Activated CD4-positive, alpha-beta memory T cell treated with anti-CD3 and anti-CD28 coated beads, Interleukin-2, amount 10 ng/mL, durations not matched to agents 7 days and 5 days (primary cell): ENCODE measurements at places on chromosomes 2 and 18. TPM values are rescaled to one million over a fixed set of nuclear protein-coding genes. Genes with fewer than 3 reads are reported as not detected.

Gene PRSS56
- not detected for total RNA-seq

Gene TGFA
- not detected for total RNA-seq

Gene PRKAG3
- not detected for total RNA-seq

Gene KDSR
- total RNA-seq, result 60.9 TPM

Gene PROM2
- 0.15 TPM for total RNA-seq

Gene RBM43
- total RNA-seq, result 8.5 TPM

Gene LRRTM1
- not detected for total RNA-seq

Gene RAB17
- total RNA-seq, result not detected

Gene SERPINB4
- not detected for total RNA-seq

DNA sequence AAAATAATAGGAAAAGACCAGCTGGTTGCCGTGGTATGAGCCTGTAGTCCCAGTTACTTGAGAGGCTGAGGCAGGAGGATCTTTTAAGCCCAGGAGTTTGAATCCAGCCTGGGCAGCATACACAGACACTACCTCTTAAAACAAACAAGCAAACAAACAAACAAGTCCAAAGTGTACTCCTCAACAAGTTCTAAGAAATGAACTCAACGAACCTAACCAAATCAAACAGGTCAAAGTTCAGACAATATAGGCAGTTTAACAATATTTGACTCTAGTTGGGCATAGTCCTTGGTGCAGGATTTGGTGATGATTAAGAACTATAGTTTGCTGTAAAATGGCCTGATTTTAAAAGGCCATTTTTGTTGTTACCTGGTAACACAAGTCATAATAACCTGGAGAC is 41.9 kb upstream of the RHOB start:
- no peak for DNase-seq
- no peak overlapping the region for H3K27ac ChIP-seq
- peaks cover 34% of the 10 kb centered on the region for H3K27me3 ChIP-seq

DNA sequence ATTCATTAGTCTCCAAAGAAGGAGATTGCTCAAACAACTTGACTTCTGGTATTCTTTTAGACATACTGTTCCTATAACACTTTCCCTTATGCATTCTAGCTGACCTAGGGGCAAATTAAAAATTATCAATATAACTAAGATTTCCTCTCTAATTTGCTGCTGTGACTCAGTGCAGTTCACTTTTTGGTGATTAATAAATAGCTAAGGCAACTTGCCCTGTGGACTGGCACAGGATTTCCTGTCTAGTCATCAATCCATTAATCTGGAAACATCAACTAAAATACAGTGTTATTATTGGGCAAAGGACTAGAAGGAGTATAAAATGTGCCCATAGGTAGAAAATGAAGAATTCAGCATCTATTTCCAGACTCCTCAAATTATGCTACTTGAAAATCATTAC is 83.5 kb upstream of the SERPINE2 start:
- peaks cover 11% of the 10 kb centered on the region for H3K27me3 ChIP-seq
- H3K4me1 ChIP-seq, result no peaks in the 10 kb centered on the region
- no peak for DNase-seq
- H3K4me3 ChIP-seq, result no peak overlapping the region

DNA sequence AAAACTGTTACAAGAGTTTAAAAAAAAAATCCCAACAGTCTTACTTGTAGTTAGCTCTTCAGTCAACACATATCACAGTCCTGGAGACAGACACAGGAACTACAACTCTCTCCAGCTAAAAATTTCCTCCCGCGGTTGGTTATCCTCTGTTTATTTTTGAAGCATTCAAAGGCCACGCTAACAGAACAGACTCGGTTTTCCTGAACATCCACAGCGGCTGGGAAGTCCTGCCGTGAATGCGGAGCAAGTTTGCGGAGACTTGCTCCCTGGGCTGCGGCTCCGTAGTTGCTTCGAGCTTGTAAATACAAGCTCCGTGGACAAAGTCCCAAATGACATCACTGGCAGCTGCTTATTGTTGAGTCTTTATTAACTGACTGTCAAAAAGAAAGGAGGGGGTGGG is at the start of gene NCKAP5:
Gene NCKAP5 (minus strand): TSS at position 292 of the 400 bp plus-strand sequence. CDS start 50,937 bp downstream, outside the sequence.
- no peak for DNase-seq
- H3K4me3 ChIP-seq, result no peak within 1 kb of the TSS
- no peaks in the 10 kb centered on the region for H3K36me3 ChIP-seq
- H3K27me3 ChIP-seq, result peaks cover 10% of the 10 kb centered on the region
- H3K27ac ChIP-seq, result no peak within 1 kb of the TSS
- H3K4me1 ChIP-seq, result no peaks in the 10 kb centered on the region

DNA sequence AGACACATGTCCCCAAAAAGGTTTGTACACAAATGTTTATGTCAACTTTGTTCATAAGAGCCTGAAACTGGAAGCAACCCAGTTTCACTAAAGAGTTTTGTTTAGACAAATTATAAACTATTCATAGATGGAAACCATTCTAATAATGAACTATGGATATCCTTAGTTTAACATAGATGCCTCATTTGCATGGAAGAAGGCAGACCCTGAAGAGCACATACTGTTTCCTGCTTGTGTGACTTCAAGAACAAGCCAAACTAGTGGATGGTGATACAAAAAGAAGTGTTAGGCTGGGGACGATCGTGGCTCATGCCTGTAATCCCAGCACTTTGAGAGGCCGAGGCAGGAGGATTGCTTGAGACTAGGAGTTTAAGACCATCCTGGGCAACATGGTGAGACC is 48.1 kb downstream of the ACOXL start:
- no peaks in the 10 kb centered on the region for H3K4me1 ChIP-seq
- no peak overlapping the region for H3K4me3 ChIP-seq
- H3K27me3 ChIP-seq, result peaks cover 64% of the 10 kb centered on the region
- H3K27ac ChIP-seq, result no peak overlapping the region

DNA sequence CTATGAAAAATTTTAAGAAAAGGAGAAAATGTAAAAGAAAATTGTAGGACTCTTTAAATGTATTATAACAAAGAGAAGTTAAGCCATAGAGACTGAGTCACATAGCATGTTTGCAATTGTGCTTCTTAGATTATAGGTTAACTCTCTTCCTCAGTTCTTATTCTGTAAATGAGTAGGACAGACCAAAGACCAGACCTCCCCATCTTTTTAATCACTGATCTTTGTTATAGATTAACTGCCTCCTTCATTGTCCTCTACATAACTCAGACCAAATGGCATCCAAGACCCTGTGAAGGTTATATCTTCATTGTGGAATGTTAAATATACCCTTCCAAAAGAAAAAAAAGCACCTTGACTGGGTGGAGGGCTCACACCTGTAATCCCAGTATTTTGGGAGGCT is 316.9 kb upstream of the LRRTM4 start:
- H3K27me3 ChIP-seq, result no peaks in the 10 kb centered on the region
- DNase-seq, result no peak
- H3K27ac ChIP-seq, result no peak overlapping the region
- H3K36me3 ChIP-seq, result no peaks in the 10 kb centered on the region
- H3K4me1 ChIP-seq, result no peaks in the 10 kb centered on the region
- H3K4me3 ChIP-seq, result no peak overlapping the region

DNA sequence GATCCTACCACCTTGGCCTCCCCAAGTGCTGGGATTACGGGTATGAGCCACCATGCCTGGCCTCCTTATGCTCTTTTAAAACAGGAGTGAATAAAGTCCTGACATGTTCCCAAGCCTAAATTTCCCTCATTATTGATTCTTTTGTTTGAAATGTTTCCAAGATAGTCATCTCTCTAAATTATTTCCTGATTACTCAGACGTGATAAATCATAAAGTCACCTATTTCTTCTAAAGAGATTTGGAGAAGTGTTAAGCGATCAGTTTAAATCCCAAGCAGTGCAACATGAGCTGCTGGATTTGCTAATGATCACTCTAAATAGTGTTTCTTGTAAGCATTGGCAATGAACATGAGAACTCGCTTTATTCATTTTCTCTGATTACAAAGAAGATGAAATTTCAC is 51.8 kb downstream of the PMAIP1 start:
- no peak overlapping the region for H3K27ac ChIP-seq
- no peaks in the 10 kb centered on the region for H3K36me3 ChIP-seq
- H3K4me3 ChIP-seq, result no peak overlapping the region

DNA sequence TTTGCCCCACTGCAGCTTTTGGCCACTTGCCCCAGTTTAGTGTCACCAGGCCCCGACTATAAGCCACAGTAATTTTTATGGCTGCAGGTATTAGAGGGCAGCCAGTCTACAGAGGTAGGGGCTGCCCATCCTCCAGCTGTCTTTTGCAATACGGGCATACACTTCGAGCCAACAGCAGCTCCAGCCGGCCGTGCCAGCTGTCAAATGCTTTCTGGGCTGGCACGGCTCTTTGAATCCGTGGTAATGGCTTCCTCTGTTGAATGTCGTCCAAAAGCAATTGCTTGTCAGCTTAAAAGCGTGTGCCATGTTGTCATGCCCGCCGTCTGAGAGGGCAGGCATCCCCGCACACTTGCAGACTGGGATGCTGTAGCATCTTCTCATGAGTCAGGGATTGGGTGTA is 41.3 kb downstream of the BCL2L11 start:
- DNase-seq, result no peak
- H3K4me1 ChIP-seq, result peaks cover 16% of the 10 kb centered on the region
- H3K4me3 ChIP-seq, result no peak overlapping the region
- no peak overlapping the region for H3K27ac ChIP-seq
- H3K27me3 ChIP-seq, result peaks cover 11% of the 10 kb centered on the region

- DNase-seq, result no peak
- no peaks in the 10 kb centered on the region for H3K27me3 ChIP-seq
- peaks cover 73% of the 10 kb centered on the region for H3K4me1 ChIP-seq
- no peak overlapping the region for H3K4me3 ChIP-seq
- peak overlapping the region; percentile 68 for H3K27ac ChIP-seq
- peaks cover 93% of the 10 kb centered on the region for H3K36me3 ChIP-seq
Observed at GRCh38 chr2:233262562-233262961, 11.1 kb downstream of the ATG16L1 start.

GRCh38 chr2:226187616-226188015 is 612.0 kb downstream of the IRS1 start:
- H3K27me3 ChIP-seq, result no peaks in the 10 kb centered on the region
- no peak overlapping the region for H3K27ac ChIP-seq
- H3K4me1 ChIP-seq, result no peaks in the 10 kb centered on the region
- no peaks in the 10 kb centered on the region for H3K36me3 ChIP-seq
- no peak for DNase-seq

- H3K27me3 ChIP-seq, result peaks cover 24% of the 10 kb centered on the region
- no peak overlapping the region for H3K27ac ChIP-seq
- peaks cover 4% of the 10 kb centered on the region for H3K4me1 ChIP-seq
- H3K4me3 ChIP-seq, result no peak overlapping the region
- peak; percentile 31 for DNase-seq
- H3K36me3 ChIP-seq, result no peaks in the 10 kb centered on the region
Observed at GRCh38 chr2:85243101-85244072, 84.4 kb downstream of the TGOLN2 start.

- no peak overlapping the region for H3K4me3 ChIP-seq
- H3K36me3 ChIP-seq, result no peaks in the 10 kb centered on the region
- H3K27me3 ChIP-seq, result no peaks in the 10 kb centered on the region
- no peak overlapping the region for H3K27ac ChIP-seq
- no peak for DNase-seq
Observed at GRCh38 chr2:61910603-61911002, 5.1 kb downstream of the COMMD1 start.

DNA sequence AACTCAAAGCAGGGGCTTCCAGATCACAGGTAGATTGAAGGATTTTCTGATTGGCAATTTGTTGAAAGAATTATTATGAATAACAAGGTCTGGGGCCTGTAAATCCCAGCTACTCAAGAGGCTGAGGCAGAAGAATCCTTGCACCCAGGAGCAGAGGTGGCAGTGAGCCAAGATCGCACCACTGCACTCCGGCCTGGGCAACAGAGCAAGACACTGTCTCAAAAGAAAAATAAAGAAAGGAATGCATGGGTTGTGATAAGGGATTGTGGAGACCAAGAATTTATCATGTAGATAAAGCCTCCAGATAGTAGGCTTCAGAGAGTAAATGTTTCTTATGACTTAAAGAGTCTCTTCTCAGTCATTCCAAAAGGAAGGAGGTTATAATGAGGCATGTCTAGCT is 35.8 kb upstream of the DYNAP start:
- peaks cover 1% of the 10 kb centered on the region for H3K27me3 ChIP-seq
- no peaks in the 10 kb centered on the region for H3K36me3 ChIP-seq
- H3K4me1 ChIP-seq, result no peaks in the 10 kb centered on the region
- H3K27ac ChIP-seq, result no peak overlapping the region
- DNase-seq, result no peak

DNA sequence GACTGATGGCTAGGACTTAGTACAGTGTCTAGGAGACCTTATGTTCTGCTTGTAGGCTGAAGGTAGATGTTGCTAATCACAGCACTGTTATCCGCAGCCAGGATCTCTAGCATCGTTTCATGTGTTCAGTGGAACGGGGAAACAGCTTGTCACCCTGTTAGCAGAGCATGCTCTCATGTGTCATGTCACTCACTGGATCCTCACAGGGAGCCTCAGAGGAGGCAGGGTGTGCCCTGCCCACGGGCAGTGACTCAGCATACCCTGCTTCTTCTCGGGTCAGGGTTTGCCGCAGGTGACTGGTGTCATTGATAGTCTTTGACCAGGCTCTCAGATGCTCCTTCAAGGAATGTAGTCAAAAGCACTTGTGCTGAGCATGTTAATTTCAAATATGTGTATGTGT is 44.4 kb downstream of the RPIA start:
- no peak overlapping the region for H3K27ac ChIP-seq
- H3K4me1 ChIP-seq, result peaks cover 4% of the 10 kb centered on the region
- H3K36me3 ChIP-seq, result peaks cover 14% of the 10 kb centered on the region
- no peak for DNase-seq

DNA sequence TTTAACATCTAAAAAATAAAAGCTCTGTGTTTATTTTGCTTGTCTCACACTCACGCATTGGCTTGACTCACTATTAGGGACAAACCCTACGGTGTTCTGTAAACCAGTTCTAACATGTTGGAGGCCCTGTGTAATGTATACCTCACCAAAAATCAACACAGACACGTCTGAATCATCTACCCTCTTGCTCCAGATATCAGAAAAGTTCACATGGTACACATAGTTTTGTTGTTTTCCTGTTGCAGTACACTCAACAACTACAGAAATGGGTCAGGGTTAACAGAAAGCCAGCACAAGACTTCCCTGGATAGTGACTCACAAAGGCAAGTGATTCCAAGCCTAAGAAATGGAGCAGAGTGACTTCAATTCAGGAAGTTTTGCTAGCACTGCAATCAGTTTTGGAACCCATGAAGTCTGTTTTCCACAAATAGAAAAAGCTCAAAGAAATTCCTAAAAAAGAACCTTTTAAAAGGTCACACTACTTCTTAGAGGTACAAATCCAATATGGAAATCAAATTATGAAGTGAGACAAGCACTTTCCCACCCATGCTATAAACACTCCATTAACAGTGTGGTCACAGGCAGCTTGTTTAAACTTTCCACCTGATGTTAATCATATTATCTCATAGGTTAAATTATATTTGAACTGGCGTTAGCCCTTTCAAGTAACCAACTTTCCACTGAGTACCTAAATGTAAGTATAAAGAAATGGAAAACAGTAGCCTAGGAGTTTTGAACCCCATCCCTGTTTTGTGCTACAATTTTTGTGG is 87.4 kb downstream of the GAREM1 start:
- no peak overlapping the region for H3K27ac ChIP-seq
- no peak for DNase-seq
- H3K4me3 ChIP-seq, result no peak overlapping the region

- H3K27me3 ChIP-seq, result peaks cover 3% of the 10 kb centered on the region
- DNase-seq, result no peak
- no peaks in the 10 kb centered on the region for H3K36me3 ChIP-seq
Observed at GRCh38 chr2:11005032-11005431, 93.3 kb downstream of the KCNF1 start.

- H3K4me1 ChIP-seq, result peaks cover 9% of the 10 kb centered on the region
- no peak overlapping the region for H3K27ac ChIP-seq
- H3K4me3 ChIP-seq, result no peak overlapping the region
- H3K27me3 ChIP-seq, result peaks cover 35% of the 10 kb centered on the region
Observed at GRCh38 chr2:5689750-5690149, 2.4 kb upstream of the SOX11 start.

- no peak for DNase-seq
- H3K27ac ChIP-seq, result no peak overlapping the region
- no peak overlapping the region for H3K4me3 ChIP-seq
- no peaks in the 10 kb centered on the region for H3K4me1 ChIP-seq
Observed at GRCh38 chr18:75309564-75309963, 99.0 kb downstream of the TSHZ1 start.
